CD4-positive, alpha-beta T cell treated with Interleukin-17A for 4 hours (primary cell): ENCODE measurements at places on chromosomes 6 and 20.

GRCh38 chr6:27076116-27076515, 171.4 kb upstream of the PRSS16 start:
- no peak for DNase-seq

DNA sequence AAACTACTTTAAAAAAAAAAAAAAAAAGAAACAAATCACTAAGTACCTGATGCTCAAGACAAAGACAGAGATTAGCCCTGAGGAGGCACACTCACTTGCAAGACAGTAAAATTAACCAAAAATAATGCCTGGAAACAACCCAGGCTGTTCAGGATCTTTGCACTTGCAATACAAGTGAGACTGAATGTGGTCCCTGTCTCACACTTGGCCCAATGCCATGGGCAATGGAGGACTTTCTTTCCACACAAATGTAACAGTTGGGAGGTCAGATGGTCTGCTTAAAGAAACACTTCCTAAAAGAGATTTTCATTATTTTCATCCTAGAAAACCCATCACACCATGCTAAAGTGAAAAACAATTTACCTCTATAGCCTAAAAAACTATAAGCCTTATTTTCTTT, 16.2 kb downstream of the STAU1 start:
- no peak for DNase-seq

GRCh38 chr20:32124916-32125454, 15.5 kb downstream of the TM9SF4 start:
- no peak for DNase-seq

GRCh38 chr6:27834384-27834783, 77.8 kb downstream of the OR2B2 start:
- no peak for DNase-seq

GRCh38 chr20:63772781-63773518, 33.4 kb downstream of the SLC2A4RG start:
- DNase-seq, result no peak

DNA sequence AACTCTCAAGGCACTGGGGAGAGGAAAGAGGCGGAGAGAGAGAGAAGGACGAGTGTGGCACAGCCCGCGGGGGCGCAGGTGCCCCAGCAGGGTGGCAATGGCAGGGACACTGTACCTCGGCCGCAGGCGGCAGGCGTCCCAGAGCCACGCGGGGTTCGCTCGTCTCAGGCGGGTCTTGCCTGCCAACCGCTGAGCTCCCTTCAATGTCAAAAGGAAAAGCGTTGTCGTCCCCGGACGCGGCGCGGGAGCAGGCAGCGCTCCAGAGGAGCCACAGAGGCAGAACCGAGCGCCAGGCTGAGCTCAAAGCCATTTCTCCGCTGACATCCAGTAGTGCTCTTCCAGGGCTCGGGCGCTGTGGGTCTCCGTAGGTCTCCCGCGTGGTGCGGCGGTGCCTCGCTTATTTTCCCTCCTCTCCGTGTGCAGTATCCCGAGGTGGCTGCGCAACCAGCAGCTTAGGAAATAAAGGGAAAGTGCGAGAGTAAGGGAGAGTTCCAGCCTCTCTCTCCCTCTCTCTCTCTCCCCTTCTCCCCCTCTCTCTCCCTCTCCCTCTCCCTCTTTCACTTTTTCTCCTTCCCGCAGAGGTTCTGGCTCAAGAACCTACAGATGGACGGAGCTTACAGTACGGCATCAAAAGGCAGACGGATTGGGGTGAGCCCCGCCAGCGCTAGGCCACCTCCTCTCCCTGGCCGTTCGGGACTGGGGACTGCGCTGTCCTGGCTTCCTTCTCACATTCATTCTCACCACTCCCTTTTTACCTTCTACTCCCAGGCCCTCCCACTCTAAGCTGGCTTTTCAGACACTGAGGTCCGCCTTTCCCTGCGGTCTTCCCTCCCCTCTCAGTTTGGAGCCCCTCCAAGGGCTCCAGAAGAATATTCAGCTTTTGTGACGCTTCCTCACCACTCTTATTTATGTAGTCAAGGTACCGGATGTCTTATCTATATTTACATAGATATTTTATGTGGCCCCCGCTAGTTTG, at the start of gene LAMA4:
LAMA4 (minus strand) TSS at position 727 of the 976 bp plus-strand sequence; CDS start at position 310, 417 bp downstream.
- no peak for DNase-seq

- no peak for DNase-seq
These were observed 160.8 kb downstream of the ZDHHC14 start for GRCh38 chr6:157541618-157542413.

GRCh38 chr6:149286905-149287304, 30.6 kb upstream of the TAB2 start:
- no peak for DNase-seq

DNA sequence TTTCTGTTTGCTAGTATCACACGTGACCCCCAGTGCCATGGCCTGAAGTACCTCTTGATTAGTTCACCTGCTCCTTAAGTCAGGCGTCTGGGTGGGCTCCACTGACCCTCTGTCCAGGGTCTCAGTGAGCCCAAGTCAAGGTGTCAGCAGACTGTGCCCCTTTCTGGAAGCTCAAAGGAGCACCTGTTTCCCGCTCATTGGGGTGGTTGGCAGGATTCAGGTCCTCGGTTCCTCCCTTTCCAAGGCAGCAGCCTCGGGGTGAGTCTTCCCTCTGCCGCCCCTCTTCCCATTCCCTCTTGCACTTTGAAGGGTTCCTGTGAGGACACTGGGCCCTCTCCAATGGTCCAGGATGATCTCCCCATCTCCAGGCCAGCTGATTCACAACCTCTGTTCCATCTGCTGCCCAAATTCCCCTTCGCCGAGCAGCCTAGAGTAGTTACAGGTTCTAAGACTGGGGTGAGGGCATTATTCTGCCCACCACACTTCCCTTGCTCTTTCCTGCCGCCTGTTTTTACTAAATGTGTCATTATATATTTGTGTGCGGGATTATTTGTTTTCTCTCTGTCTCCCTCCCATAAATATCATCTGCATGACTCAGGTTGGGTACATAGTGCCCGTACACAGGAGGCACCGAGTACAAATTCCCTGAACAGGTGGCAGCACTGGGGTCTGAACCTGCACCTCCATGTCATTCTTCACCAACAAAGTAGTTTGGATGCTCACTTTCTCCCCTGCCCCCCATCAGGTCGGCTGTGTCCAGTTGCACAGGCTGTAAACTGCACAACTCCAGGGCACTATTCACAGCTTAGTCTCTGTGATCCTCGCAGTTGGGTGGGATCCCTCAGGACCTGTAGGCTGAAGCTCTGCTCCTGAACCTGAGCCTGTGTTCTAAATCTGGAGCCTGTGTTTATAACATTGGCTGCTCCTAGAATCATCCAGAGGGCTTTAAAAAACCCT, 58.5 kb downstream of the RBM38 start:
- no peak for DNase-seq

- DNase-seq, result no peak
These were observed 50.8 kb upstream of the MLN start for GRCh38 chr6:33854572-33855030.

DNA sequence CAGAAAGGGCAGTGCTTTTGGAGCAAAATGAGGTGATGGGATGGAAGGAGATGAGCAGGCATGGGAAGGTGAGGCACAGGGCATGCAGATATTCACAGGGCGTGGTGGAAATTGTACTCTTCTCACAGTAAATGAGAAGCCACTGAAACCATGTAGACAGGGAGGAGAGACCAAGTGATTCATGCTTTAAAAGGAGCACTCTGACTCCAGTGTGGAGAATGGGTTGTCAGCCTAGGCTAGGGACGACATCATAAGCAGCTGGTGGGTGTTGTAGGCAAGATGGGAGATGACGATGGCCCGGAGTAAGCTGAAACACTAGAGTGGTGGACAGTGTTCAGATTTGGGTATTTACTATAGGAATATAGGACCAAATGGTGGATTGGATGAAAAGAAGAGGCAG, 18.4 kb downstream of the PDE7B start:
- no peak for DNase-seq

DNA sequence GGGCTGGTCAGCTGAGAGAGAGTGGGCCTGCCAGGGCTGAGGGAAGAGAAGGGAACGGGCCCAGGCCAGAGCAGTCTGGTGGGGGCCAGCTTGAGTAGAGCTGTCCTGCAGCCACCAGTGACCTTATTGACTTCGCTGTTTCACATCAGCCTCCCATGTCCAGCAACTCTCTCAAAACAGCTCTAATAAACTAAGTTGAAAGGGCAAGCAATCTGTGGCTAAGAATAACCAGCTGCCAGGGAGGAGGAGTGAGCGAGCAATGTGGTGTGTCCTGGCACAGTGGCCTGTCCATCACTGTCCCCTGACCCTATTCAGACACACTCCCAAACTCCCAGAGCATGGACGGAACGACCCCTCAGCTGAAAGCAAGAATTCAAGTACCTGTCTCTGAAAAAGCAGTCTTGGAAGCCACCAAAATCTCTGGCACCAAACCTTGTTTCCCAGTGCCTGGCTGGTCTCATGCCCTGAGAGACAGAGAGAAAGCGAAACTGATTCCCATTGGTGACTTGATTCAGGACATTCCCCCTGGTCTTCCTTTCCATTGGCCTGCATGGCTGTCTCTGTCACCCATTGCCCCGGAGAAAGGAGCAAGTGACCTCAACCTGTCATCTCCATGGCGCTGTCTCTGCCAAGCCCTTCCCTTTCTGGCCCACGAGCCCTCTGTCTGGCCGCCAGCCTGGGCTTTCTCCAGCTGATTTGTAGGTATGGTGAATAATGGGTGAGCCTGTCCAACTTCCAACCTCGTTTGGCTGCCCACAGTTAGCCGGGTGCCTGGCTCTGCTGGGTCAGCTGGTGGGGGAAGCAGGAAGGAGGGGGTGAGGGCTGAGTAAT, at the start of gene DDO:
DDO (minus strand) TSS at position 490 of the 831 bp plus-strand sequence. CDS start 2,113 bp downstream, outside the sequence.
- no peak for DNase-seq

GRCh38 chr6:134379076-134379475, 61.2 kb upstream of the SGK1 start:
- DNase-seq, result peak; percentile 4

DNA sequence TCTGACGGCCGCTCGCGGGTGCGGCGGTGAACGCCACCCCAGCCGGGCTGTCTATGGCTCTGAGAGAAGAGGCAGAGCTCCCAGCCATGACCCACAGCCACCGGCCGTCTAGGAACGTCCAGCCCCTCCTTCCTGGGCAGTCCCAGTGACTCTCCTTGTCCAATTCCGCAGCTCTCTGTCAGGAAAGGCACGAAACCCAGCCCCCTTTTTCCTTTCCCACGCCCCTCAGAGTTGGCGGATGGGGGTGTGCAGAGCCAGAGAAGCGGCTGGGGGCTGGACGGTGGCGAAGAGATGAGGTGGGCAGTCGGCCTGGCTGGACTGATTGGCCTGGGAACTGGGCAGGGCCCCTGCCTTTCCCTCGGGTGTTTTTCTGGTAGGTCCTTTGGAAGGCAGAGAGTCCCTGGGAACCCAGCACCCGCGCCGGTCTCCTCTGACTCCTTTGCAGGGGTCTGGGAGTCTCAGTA, 1.5 kb downstream of the EBF4 start:
- no peak for DNase-seq

DNA sequence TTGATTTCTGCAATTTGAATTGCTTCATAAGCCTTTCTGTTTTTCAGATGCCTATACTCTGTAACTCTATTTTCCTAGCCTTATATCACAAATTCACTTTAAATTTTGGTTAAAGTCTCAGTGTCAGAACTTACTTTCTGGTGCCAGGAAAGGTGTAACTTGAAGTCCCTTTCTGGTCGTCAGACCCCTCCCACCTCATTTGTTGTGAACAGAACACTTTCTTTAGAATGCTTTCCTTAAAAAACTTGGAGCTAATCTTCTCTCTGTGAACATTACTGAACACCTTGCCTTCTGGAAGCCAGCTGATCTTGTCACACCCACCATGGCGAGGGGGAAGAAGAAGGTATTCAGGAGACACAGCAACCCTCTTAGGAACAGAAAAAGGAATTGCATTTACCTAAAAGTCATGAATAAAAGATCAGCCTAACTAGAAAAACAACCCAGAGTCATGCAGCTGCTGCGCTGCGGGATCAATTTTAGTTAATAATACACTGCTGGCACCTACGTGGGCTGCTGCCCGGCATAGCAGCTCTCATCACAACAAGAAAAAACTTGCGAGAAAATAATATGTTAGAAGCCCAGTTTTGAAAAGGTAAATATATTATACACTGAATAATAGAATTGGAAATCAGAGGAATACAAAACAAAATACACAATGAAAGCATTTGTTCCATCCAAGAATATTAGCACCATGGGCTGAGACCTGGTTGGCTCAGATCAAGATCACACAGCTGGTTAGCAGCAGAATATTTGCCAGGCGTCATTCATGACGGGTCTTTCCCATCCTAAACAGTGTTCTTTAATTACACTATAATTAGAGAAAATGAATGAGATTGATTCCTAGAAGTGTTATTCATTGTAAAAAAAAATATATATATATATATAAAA, 5.8 kb upstream of the FAM217A start:
- no peak for DNase-seq

DNA sequence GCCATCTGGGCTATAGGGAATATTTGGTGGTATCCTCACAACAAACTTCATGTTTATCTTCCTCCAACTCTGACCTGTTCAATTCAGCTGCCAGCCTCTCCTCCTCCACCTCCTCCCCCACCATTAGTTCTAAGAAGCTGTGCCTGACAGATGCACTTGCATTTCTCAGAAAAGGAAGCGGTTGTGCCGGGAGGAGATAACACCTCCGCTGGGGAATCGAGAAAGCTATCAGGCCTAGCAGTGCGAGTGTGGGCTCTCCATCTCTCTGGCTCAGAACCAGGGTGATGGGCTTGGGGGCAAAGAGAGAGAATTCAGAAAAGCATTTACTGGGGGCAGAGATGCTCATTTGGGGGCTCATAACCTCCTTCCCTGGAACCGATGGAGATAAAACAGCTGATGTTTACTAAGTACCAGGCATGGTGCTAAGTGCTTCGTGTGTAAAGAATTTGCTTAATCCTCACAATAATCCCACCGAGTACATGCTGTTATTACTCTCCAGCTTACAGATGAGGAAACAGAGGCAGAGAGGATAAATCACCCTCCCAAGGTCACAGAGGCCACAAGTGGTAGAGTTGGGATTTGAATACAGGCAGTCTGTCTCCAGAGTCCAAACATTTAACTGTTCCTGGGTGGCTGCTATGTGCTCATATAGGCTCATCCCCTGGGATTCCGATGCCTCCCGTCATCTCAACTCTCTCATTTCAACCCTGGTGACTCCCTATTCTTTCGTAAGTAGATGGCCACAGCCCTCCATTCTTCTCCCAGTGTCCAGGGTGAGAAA, 38.3 kb downstream of the COX4I2 start:
- peak; percentile 59 for DNase-seq

DNA sequence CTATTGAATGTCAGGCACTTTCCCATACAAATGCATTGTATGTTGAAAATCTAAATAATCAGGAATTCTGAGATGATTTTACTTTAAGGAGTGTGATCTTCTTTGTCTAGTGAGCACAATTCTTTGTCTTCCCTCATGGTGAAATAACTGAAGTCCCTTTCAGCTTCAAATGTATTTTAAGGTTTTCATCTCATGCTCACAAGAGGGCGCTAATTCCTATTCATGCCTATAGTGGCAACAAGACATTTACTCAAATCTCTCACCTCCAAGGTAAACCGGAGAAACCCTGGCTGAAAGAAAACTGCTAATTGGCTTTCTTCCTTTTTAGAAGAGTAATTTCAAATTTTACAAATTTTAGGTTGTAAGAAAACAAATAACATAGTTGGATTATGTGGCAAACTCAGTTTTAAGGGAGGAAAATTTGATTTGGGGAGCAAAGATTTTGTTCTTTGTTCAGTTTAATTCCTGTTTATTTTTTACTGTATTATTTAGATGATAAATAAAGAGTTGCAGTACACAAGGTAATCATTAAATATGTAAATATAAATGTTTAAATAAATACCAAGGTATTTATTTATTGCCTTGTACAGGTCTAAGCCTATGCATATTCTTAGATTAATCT, 69.1 kb downstream of the SLC35F1 start:
- DNase-seq, result peak; percentile 4
